Chondrocyte (in vitro differentiated cells): ENCODE measurements at places on chromosomes 1 and 21. TPM values are rescaled to one million over a fixed set of nuclear protein-coding genes. Genes with fewer than 3 reads are reported as not detected.

The PAQR7 gene
- 13.4 to 15.1 TPM (median 14.5 TPM) in 3 replicates for total RNA-seq

DNA sequence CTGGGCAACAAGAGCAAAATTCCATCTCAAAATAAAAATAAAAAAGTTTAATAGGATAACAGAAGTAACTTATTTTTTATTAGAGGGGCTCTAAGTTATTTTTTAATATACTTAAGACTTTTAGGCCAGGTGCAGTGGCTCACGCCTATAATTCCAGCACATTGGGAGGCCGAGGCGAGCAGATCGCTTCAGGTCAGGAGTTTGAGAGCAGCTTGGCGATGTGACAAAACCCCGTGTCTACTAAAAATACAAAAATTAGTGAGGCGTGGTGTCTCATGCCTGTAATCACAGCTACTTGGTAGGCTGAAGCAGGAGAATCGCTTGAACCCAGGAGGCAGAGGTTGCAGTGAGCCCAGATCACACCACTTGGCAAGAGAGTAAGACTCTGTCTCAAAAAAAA lies 180.5 kb upstream of the NR5A2 start:
- H3K27me3 ChIP-seq: peaks cover 2% of the 10 kb centered on the region
- H3K4me3 ChIP-seq: no peak overlapping the region
- DNase-seq: no peak
- no peak overlapping the region for H3K27ac ChIP-seq

GRCh38 chr1:11443043-11443442 lies 35.9 kb upstream of the DISP3 start:
- no peaks in the 10 kb centered on the region for H3K4me1 ChIP-seq
- no peak overlapping the region for H3K4me3 ChIP-seq
- H3K27ac ChIP-seq: no peak overlapping the region
- no peaks in the 10 kb centered on the region for H3K36me3 ChIP-seq

DNA sequence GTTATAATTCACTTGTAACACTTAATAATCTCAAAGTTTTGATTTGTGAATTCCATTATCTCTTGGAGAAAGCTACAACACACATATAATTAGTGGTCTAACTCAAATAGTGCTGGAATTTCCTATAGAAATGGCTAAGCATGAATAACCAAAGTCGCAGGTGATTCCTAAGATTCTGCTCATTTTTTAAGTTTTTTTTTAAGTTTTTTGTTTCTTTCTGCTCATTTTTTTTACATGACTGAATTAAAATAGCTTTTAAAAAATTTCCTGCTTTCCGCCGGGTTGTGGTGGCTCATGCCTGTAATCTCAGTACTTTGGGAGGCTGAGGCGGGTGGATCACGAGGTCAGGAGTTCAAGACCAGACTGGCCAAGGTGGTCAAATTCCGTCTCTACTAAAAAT lies 90.4 kb downstream of the APP start:
- no peaks in the 10 kb centered on the region for H3K27me3 ChIP-seq
- H3K36me3 ChIP-seq: peaks cover 2% of the 10 kb centered on the region

DNA sequence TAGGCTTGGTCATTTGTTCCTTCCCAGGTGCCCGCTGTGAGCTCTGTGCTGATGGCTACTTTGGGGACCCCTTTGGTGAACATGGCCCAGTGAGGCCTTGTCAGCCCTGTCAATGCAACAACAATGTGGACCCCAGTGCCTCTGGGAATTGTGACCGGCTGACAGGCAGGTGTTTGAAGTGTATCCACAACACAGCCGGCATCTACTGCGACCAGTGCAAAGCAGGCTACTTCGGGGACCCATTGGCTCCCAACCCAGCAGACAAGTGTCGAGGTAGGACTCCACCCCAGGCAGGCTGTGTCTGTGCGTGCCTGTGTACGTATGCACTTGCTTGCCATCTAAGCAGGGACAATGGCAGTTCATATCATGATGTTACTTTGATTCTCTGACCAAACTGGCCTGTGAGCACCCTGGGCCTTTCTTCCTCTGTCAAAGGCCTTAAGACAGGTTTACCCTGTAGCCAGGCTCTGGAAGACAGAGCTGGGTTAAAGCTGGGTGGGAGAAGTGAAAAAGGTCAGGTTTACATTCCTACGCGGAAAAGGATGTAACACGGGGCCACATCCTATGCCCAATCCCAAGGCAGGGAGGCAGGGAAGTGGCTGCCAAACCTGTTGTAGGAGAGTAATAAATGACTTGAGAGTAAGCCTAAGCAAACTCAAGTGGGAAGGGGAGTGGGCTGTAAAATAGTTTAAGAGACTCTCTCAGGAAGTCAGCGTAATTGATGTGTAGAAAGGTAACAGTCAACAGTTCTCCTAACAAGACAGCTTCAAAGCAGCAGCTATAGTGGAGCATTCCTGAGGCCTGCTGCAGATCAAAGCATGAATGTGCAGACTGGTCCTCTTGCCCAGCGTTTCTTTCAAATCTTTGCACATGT lies 42.5 kb downstream of the LAMC2 start:
- no peak for DNase-seq
- H3K4me1 ChIP-seq: peaks cover 18% of the 10 kb centered on the region
- H3K27me3 ChIP-seq: no peaks in the 10 kb centered on the region
- H3K36me3 ChIP-seq: no peaks in the 10 kb centered on the region
- no peak overlapping the region for H3K4me3 ChIP-seq

DNA sequence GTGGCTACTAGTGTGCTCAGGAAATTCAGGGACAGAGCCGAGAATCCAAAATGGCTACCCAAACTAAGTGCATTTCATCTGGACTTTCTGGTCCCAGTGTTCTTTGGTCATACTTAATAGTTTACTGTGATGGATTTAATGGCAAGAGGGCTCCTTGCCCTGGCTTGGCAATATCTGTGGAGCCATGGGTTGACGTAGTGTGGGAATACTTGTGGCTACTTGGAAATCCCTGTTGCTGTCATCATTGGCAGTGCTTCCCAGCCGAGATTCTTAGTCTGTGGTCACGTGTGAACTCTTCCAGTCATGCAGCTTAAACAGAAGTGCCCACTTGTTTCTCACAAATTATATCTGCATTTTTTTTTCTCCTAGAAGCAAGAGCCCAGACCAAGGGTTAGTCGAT lies 198.9 kb downstream of the HS2ST1 start:
- H3K4me1 ChIP-seq: peaks cover 20% of the 10 kb centered on the region
- H3K27me3 ChIP-seq: no peaks in the 10 kb centered on the region
- DNase-seq: no peak
- no peak overlapping the region for H3K27ac ChIP-seq
- no peak overlapping the region for H3K4me3 ChIP-seq

GRCh38 chr21:34143685-34144182 lies 70.4 kb downstream of the MRPS6 start:
- H3K27ac ChIP-seq: no peak overlapping the region
- no peak overlapping the region for H3K4me3 ChIP-seq
- H3K4me1 ChIP-seq: peaks cover 23% of the 10 kb centered on the region
- H3K36me3 ChIP-seq: peaks cover 32% of the 10 kb centered on the region
